ENCODE measurements at places on chromosomes 5 and 9. TPM values are rescaled to one million over a fixed set of nuclear protein-coding genes. Genes with fewer than 3 reads are reported as not detected.

The NR5A1 gene
- total RNA-seq: not detected

GRCh38 chr9:120580051-120580896, at the start of gene CDK5RAP2:
Gene CDK5RAP2, minus strand, starts transcription at chr9:120580167. Its CDS starts 189 bp downstream, at chr9:120579978.
- DNase-seq: peak; percentile 98

GRCh38 chr9:125586172-125586511, 120.9 kb downstream of the MAPKAP1 start:
- no peak for DNase-seq

GRCh38 chr9:84315278-84315877, 25.2 kb downstream of the SLC28A3 start:
- DNase-seq: peak; percentile 51

DNA sequence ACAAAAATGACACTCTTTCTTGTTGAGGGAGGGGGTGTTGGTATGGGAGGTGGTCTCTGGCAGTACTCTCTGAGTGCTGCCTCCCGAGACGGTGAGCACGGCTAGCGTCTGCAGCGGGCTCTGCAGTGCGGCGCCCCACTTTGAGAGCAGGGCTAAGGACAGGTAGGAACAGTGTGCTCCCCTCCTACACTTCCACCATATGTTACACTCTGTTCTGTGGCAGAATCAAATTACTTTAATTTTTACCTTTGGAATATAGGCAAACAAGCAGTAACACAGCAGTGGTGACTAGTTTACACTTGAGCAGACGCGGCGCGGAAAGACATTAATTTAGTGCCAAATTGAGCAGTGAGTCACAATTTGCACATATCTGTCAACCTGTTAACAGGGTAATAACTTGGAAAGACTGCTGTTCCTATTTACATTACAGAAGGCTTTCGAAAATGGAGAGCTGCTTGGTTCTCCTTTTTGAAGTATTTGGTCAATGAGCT, 136.3 kb downstream of the MED27 start:
- DNase-seq: no peak

DNA sequence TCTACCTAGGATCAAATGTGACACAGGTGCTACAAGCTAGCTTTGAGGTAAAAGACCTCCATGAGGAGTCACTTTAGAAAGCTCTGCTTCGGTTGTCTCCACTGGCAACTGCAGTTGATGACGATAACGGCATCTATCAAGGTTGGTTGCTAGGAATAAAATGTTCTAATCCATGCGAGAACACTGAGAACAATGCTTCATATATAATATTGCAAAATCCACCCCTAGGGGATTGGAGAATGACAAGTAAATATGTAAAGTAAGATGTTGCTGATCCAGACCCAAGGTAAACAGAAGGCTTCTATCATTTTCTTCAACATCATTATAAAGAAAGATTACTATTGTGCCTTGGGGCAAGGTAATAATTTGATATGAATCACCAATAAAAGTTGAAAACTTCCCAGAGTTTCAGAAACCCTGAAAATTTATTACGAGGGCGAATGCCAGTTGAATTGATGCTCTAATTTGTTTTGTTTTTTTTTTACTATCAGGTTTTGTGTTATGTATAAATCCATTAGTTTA, 1003.4 kb downstream of the CDH18 start:
- DNase-seq: no peak

DNA sequence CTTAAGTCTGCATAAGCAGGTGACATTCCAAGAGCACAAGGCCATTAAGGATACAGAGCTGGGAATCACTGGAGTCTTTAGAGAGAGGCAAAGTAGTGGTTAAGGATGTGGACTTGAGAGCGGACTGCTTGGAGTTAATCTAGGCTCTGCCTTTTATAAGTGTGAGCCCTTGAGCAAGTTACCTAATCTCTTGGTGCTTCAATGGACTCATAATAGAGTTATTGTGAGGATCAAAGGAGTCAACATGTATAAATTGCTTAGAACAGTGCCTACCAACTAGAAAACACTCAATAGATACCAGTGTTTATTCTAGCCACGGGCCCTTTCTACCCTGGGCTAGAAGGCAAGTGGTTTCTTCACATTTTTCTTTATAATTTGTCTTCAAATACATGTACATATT, 819.4 kb downstream of the NR2F1-AS1 start:
- DNase-seq: no peak

The PCDHA13 gene
- not detected for total RNA-seq

DNA sequence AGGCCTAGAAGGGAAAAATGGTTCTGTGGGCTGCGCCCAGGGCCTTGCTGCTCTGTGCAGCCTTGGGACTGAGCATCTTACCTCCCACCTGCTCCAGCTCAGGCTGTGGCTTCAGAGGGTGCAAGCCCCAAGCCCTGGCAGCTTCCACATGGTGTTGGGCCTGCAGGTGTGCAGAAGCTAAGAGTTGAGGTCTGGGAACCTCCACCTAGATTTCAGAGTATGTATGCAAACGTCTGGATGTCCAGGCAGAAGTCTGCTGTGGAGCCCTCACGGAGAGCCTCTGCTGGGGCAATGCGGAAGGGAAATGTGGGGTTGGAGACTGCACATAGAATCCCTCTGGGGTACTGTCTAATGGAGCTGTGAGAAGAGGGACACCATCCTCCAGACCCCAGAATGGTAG, 36.0 kb downstream of the FBXL7 start:
- DNase-seq: no peak

GRCh38 chr9:81030027-81030426, 659.3 kb downstream of the TLE1 start:
- DNase-seq: no peak

The ELOVL7 gene
- not detected for total RNA-seq

DNA sequence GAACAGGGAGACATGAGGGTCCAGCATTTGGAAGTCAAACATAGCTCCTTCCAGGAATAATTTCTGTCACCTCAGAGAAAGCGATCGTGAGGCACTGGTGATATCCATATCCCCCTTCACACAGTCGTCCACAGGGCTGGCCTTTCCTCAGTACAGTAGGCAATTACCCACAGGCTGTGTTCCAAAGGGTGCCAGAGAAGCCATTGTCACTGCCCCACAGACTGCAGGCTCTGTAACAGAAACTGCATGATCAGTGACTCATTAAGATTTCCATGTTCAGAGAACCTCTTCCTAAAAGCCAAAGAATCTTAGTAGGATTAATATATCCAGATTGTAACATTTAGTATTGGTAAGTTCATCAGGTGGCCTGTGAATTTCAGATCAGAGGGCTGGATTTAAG, 127.6 kb downstream of the RPS23 start:
- peak; percentile 21 for DNase-seq

The CSNK1G3 gene
- total RNA-seq: 42.5 TPM

The CTNND2 gene
- total RNA-seq: not detected

All from LHCN-M2 (cell line).